Left ventricle myocardium inferior (tissue), 1 donor: ENCODE measurements at places on chromosomes 16 and 17. TPM values are rescaled to one million over a fixed set of nuclear protein-coding genes. Genes with fewer than 3 reads are reported as not detected.

Gene HS3ST2
- 0.38 TPM for total RNA-seq

DNA sequence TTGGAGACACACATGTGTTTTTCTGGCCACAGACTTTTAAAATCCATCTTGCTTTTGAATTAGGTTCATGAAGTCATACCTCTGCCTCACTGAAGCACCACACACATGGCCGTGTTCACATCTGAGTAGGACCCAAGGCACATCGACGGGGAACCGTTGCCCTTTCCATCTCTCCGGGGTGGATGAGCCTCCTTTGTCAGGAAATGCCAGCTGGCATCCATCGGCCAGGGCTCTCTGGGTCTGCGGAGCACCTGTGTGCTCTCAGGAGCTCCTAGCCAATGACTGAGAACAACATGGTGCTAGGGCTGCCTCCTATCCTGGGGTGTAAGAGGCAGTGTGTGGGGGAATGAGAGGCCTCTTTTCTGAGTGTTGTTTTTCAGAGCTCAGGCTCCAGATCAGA is 24.5 kb upstream of the NKD1 start:
- no peaks in the 10 kb centered on the region for H3K36me3 ChIP-seq
- H3K4me1 ChIP-seq: no peaks in the 10 kb centered on the region
- no peak overlapping the region for H3K27ac ChIP-seq
- peaks cover 74% of the 10 kb centered on the region for H3K27me3 ChIP-seq

Gene ARHGAP44
- 7.2 TPM for total RNA-seq

DNA sequence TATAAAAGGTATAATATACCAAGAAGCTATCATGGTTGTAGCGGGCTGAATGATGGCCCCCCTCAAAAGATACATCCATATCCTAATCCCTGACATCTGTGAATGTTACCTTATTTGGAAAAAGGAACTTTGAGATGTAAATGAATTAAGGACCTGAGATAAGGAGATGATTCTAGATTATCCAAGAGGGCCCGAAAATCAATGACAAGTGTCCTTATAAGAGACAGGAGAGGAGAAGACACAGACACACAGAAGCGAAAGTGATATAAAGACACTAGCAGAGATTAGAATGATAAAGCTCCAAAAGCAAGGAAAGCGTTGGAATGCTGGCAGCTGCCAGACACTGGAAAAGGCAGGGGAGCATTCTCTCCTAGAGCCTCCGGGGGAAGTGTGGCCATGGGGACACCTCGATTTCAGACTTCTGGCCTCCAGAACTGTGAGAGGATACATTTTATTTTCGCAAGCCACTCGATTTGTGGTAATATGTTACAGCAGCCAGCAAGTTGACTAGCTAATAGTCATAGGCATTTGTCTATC is 12.5 kb upstream of the GP1BA start:
- H3K27me3 ChIP-seq: no peaks in the 10 kb centered on the region
- H3K4me1 ChIP-seq: no peaks in the 10 kb centered on the region
- H3K36me3 ChIP-seq: no peaks in the 10 kb centered on the region
- H3K4me3 ChIP-seq: no peak overlapping the region
- no peak for DNase-seq
- no peak overlapping the region for H3K27ac ChIP-seq

DNA sequence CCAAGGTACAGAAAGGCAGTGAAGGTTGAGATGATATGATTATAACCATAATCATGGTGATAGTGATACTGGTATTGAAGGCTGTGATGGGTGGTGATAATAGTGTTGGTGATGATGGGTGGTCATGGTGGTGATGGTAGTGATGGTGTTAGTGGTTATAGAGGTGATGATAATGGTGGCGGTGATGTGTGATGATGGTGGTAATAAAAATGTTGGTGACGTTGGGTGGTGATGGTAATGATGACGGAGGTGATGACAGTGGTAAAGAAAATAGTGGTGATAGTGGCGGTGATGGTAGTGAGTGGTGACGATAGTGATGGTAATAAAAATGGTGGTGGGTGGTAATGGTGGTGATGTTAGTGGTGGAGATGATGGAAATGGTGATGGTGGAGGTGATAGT is 65.1 kb upstream of the KDM8 start:
- H3K4me3 ChIP-seq: no peak overlapping the region
- H3K36me3 ChIP-seq: no peaks in the 10 kb centered on the region
- peaks cover 54% of the 10 kb centered on the region for H3K27me3 ChIP-seq
- H3K27ac ChIP-seq: no peak overlapping the region
- H3K4me1 ChIP-seq: no peaks in the 10 kb centered on the region

DNA sequence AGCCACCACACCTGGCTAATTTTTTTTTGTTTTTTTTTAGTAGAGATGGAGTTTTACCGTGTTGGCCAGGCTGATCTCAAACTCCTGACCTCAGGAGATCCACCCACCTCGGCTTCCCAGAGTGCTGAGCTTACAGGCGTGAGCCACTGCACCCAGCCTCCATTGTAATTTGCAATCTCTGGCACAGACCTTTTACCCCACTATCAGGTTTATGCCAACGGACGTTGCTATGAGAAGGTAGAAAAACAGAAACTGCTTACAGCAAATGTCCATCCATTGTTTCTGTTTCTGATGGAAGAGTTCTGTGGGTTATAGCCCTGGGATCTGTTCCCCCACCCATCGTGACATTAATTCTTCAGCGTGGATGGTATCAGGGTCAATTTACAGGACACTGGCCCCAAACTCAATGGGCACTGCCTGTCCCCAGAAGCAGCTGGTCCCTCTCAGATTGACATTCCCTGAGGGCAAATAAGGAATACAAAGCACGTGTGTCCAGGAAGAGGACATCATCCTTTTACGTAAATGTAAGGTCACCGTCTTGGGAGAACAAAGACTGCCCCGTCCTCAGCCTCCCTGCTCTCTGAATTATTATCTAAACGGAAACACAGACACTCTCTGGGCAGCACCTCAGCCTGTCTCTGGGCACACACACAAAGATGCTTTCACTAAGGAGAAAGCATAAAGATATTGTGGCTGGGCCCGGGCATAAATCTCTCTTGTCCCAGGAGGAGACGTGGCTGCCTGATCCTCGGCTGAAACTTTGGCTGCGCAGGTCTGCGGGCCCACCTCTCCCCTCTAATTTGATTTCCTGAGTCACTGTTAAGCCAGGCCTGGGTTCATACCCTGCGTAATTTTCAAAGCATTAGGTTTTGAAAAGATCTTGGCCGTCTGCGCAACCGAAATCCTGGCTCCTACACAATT is 5.2 kb downstream of the KCNG4 start:
- DNase-seq: no peak
- H3K27ac ChIP-seq: no peak overlapping the region
- H3K4me3 ChIP-seq: no peak overlapping the region
- peaks cover 33% of the 10 kb centered on the region for H3K27me3 ChIP-seq

Gene TNFRSF13B
- total RNA-seq: not detected

Gene ZNF597
- total RNA-seq: 1.7 TPM

GRCh38 chr16:8569650-8570346 is 20.5 kb downstream of the TMEM114 start:
- H3K4me3 ChIP-seq: no peak overlapping the region
- H3K27me3 ChIP-seq: peaks cover 58% of the 10 kb centered on the region
- DNase-seq: no peak

DNA sequence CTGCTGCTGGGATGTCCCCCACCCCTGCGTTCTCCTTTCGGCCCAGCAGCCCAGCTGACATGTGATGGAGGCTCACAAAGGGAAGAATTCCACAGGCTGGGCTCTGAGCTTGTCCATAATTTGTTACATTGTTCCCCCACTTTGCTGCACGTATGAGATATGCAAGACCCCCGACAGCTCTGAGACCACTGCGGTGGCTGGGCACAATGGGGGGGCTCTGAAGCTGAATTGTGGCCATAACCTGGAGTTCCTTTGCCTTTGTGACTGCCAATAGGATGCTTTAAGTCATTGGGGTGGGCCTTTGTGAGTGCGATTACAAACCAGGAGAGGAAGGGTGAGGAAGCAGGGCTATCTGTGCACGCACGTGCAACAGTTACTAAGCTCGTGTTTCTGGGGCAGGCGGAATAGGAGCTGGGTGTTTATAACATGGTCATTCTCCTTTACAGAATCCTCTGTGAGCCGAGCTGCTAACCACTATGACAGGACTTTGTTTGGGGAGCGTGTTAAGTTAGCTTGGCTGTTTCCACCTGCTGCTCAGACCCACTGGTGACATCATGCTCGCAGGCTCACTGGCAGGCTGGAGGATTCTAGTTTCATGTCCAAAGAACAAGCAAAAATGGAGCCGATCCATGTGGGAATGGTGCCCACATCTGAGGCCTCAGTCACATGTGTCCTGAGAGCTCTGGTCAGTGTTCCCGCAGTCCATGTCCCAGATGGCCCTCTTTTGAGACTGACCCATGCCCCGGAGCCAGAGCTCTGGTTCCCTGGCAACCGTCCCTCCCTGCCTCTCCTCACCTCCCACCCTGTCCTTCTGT is 208.3 kb upstream of the SALL1 start:
- H3K27ac ChIP-seq: no peak overlapping the region
- no peaks in the 10 kb centered on the region for H3K4me1 ChIP-seq
- no peak overlapping the region for H3K4me3 ChIP-seq
